ENCODE measurements at places on chromosomes 12 and 14.
A peak's percentile ranks its signal among the peaks of the same experiment; 100 is the strongest.

DNA sequence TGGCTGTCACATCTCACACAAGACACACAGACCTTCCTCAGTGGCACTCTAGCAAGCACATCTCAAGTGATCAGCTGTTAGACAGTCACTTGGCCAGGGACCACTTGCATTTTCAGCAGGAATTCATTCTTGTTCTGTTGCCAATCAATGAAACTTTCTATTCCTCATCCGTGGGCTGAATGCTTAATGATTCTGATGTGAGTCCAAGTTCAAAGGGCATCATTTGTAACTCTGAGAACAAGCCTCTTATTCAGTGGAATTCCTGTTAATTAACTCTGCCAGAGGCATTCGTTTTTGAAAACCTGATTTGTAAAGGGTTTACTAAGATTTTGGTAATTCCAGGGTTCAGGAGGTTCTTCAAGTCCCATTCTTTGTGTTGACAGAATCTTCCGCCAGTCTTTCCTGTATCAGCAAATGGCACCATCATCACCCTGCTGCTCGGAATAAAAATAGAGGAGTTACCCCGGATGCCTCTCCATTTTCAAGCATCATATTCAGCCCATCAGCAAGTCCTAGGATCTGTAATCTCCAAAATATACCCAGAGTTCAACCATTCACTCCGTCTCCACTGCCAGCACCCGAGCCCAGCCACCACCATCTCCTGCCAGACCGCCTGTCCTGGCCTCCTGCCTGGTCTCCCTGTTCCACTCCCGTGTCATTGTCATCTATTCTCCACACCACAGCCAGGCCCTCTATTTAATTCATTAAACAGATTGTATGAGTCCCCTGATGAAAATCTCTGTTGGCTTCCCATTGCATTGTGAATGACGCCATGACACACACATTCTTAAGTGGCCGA lies 473.4 kb downstream of the AACS start:
- no peak for DNase-seq

GRCh38 chr12:16939871-16940306 lies 333.9 kb upstream of the LMO3 start:
- peak; percentile 41 for DNase-seq

DNA sequence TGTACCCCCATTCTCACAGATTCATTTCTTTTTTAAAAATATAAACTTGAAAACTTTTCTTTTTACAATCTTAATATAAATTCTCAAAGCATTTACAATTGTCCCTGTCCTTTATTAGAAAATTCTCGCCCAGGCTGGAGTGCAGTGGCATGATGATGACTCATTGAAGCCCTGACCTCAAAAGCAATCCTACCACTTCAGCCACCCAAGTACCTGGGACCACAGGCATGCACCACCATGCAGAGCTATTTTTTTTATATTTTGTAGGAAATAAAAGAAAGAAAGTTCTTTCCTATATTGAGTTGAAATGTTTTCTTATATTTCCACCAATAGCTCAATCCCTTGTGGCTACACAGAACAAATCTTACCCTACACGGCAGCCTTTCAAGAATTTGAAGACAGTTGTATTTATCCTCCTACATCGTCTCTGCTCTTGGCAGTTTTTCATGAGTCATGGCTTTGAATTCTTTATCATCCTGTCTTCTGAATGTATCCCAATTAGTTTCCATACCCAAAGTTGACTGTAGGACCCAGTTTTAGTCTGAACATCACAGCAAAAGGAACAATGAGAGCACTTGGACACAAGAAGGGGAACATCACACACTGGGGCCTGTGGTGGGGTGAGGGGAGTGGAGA lies 52.4 kb downstream of the SYT1 start:
- DNase-seq = no peak

DNA sequence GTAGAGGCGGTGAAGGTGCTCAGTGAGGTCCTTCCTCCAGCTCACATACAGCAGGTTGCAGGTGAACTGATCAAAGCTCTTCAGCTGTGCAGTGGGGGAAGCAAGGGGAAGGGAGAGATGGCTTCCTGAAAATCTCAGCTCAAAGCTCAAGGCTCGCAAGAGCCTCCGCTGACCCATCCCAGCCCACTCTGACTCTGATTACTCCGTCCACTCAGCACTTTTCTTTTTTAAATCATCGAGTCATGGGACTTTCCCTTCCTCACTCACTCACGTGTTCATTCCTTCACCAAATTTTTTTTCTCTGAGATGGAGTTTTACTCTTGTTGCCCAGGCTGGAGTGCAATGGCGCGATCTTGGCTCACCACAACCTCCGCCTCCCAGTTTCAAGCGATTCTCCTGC lies 4.7 kb downstream of the ABCD4 start:
- DNase-seq = no peak

DNA sequence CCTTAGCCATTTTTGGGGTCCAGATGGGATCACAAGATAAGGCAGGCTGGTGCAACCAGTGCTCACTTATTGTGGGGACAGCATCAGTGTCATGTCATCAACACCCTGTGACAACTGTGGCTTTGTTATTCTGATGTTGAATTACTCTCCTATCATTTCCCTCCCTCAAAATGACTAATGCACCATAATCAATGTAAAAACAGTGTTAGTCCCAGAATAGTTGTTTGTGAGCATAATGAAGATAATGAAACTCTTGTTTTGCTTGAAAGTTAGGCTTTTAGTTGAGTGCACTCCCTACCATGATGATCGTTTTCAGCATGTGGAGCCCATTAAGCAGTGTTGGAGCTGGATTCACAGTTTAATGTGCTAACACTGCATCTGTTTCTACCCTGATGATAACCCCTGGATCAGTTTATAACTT lies 151.4 kb downstream of the TMTC2 start:
- no peak for DNase-seq

GRCh38 chr14:97273540-97273939 lies 476.4 kb downstream of the VRK1 start:
- no peak for DNase-seq

DNA sequence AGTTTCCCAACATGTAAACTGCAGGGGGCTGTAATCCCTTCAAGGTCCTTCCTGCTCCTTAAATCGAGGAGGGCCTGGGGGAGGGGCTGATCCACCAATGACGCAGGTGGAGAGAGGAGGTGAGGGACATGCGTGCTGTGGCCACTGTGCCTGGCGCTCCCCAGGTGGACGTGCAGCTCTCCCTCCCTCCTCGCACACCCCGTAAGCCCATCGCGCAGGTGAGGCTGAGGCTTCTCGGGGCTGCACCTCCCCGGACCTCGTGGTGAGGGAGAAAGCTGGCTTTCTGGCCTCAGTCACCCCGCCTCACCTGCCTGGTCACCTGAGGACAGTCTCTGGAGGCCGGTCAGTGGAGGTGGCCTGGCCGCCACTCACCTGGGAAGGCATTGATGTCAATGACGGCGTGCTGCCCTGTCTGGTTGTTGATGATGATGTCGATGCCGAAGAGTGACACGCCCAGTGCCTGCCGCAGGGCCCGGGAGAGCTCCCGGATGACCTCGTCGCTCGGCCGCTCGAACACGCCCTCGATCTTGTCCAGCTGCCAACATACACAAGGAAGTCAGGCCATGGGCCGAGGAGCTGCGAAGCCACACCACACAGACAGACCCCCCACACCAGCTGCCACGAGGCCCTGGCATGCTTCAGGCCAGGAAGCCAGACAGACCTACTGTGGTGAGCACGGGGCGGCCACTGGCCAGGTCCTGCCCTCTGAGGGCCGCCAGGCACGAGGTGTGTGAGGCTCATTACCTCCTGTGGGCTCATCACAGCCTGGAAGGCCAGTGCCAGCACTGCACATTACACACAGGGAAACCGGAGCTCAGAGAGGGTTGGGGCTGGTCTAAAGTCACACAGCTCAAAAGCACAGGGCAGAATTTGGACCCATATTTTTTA lies 23.3 kb downstream of the CHGA start:
- DNase-seq = no peak

- no peak for DNase-seq
Observed at GRCh38 chr12:100168562-100168961, 25.9 kb upstream of the BLTP3B start.

DNA sequence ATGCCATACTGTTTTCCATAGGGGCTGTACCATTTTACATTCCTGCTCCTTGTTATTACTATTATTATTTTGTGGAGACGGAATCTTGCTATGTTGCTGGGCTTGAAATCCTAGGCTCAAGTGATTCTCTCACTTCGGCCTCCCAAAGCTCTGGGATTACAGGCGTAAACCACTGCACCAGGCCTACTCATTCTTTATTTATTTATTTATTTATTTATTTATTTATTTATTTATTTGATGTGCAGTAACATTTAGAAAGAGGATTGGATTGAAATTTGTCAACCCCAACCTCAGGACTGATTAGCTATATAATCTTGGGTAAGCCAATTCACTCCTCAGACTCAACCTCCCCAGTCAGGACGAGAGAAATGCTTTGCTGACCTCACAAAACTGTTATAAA lies 107.9 kb downstream of the VEZT start:
- no peak for DNase-seq

- no peak for DNase-seq
Observed at GRCh38 chr14:106491851-106492250, 965.5 kb downstream of the TMEM121 start.

GRCh38 chr12:27915021-27915420 lies 57.5 kb downstream of the PTHLH start:
- no peak for DNase-seq

GRCh38 chr14:93951635-93952540 lies 24.5 kb downstream of the ASB2 start:
- DNase-seq = no peak

GRCh38 chr12:104315326-104316224 lies 12.0 kb downstream of the EID3 start:
- no peak for DNase-seq

DNA sequence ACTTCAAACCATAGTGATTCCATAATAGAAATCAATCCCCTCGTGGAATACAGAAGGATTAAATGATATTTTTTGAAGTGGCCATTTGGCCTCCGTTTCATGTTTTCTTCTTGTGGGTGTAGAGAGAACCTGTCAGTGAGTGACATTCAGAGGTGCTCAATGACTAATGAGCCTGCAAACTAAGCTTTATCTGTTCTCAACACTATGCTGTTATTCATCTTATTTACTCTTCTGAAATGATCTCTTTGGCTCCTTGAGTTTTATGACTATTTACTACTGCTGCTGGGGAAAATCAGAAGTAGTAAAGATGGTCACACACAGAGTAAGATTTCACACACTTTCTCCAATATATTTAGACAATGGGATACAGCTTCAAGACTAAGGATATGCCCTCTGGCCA lies 30.4 kb downstream of the ATP2B1 start:
- DNase-seq = no peak

DNA sequence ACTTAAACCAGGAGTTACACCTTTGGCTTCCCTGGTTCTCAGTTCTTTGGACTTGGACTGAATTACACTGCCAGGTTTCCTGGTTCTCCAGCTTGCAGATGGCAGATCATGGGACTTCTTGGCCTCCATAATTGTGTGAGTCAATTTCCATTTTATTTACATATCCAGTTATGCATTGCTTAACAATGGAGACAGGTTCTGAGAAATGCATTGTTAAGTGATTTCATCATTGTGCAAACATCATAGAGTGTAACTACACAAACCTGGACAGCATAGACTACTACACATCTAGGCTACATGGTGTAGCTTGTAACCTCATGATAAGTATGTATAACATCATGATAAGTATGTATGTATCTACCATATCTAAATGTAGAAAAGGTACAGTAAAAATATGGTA lies 276.1 kb upstream of the BTG1 start:
- DNase-seq = no peak

DNA sequence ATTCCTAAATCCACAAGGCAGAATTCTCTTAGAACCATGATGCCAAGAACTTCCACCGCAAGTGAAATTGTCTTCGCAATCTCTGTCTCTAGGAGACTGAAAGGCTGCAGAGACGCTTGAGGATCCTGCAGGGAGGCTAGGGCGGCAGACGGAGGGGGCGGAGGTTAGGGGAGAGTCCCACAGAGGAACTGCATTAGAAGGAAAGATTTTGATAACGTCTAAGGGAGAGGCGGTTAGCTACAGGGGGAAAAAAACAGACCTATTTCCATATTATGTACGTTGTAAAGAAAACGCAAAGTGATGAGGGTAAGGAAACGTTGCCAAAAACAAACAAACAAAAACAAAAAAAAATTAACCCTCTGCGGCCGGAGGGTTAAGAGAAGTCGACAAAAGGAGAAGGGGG lies 595 bp downstream of the KLHL28 start:
- peak; percentile 48 for DNase-seq

- no peak for DNase-seq
Observed at GRCh38 chr14:24954700-24955037, 95.3 kb downstream of the STXBP6 start.

DNA sequence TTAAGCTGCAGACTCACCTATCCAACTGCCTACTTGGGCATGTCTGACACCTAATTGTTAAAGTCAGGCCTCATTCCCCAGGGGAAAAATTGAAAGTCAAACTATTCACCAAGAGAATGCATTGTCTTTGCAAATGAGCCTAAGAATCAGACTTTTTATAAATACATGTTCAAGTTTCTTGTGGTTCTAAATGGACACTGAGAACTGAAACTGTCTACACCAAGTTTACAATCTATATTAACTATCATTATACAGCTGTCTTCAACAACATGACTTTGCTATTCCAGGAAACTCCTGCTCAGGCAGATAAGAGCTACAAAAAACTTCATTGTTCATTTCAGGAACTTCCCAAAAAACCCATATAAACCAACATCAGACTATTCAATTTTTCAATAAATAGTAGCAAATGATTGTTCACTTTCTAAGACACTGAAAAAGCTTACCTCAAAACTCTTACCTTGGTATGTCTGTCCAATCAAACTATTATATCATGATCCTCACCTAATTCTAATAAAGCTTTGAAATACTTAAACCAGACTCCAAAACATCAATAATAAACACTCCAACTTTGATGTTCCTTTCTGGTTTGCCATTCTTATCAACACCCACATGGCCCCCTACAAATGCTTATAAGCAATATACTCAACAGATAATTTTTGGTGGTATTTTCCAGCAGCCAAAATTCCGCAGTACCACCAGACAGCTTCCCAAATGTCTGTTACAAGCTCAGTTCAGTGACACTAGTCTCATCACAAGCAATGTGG lies 24.2 kb downstream of the CDK17 start:
- DNase-seq = peak; percentile 31

DNA sequence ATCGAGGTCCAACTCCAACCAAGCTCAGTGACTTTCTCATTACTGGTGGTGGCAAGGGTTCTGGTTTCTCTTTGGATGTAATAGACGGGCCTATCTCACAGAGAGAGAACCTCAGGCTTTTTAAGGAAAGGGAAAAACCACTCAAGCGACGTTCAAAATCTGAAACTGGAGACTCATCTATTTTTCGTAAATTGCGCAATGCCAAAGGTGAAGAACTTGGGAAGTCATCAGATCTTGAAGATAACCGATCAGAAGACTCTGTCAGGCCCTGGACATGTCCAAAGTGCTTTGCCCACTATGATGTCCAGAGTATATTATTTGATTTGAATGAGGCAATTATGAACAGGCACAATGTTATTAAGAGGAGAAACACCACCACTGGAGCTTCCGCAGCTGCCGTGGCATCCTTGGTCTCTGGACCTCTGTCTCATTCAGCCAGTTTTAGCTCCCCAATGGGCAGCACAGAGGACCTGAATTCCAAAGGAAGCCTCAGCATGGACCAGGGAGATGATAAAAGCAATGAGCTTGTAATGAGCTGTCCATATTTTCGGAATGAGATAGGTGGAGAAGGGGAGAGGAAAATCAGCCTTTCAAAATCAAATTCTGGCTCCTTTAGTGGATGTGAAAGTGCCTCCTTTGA lies 343.5 kb upstream of the RGS6 start:
- DNase-seq = no peak

All from GM13976 (cell line).